ENCODE measurements at places on chromosomes 7 and 10. TPM values are rescaled to one million over a fixed set of nuclear protein-coding genes. Genes with fewer than 3 reads are reported as not detected.

Gene ADAP1
- total RNA-seq = 44.5 TPM

Gene CCNY
- 37.5 TPM for total RNA-seq

Gene OR2A5
- not detected for total RNA-seq

Gene NOLC1
- total RNA-seq = 33.3 TPM
